Stimulated activated CD8-positive, alpha-beta memory T cell treated with anti-CD3 and anti-CD28 coated beads, Interleukin-2, amount 100 ng/mL, for 48 hours (primary cell): ENCODE measurements at places on chromosomes 12 and 14.

GRCh38 chr14:50360851-50361250, 35.8 kb downstream of the CDKL1 start:
- no peak for DNase-seq

GRCh38 chr14:63745858-63746425, 18.1 kb upstream of the SGPP1 start:
- no peak for DNase-seq

DNA sequence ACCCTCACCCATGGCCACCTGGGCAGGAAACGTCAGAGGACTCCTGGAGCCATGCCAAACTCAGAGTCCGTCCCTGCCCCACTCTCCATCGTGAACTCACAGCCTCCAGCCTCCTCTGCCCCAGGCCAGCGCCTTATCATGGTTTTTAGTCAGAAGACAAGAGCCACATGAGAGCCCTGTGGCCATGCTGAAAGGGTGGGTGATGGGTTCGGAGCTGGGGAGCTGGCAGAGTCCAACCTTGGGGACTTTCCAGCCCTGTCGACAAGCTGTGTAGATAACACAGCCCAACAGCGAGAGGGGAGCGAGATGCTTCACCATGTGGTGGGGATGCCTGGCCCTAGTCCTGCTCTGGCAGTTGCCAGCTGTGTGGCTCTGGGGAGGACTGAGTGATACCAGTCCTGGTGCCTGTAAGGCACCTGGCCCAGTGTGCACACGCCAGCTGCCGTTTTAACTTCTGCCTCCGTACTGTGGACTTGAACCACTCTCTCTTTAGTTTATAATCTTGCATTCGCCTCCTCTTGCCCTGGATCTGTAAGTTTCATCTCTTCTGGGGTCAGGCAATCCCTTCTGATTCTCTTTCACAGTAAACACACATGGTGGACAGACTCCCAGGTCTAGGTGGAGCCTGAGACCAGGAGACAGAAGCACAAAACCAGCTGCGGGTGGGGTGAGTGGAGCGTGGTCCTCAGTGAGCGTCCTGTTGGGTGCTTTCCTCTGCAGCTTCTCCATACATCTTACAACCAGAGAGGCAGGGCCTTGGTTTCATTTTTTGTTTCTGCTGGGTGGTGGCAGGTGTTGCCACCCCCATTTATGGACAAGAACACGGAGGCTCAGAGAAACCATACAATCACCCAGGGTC, 55.3 kb downstream of the RIN3 start:
- no peak for DNase-seq

- DNase-seq = no peak
Observed at GRCh38 chr12:132021031-132021871, 71.5 kb downstream of the EP400 start.

- no peak for DNase-seq
Observed at GRCh38 chr12:55997535-55997859, 421 bp downstream of the SUOX start.

- no peak for DNase-seq
Observed at GRCh38 chr12:92259696-92260251, 114.1 kb upstream of the BTG1 start.

GRCh38 chr12:601976-602699, 61.1 kb downstream of the NINJ2 start:
- no peak for DNase-seq

DNA sequence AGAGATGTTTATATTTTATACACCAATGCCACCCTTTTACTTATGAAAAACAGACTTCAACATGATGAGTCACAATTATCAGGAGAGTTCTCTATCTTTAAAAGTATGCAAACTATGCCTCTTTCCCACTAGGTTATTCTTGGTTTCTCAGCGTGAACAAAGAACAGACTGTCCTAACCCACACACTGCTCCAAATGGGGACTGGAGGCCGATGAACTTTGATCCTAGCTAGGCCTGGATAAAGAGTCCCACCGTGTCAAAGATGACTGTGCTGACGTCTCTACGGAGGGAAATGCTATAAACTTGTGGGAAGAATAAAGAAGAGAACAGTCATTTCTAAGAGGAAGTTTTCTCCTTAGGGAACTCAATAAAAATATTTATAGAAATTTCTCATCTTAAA, 160.1 kb downstream of the EPS8 start:
- no peak for DNase-seq

- no peak for DNase-seq
Observed at GRCh38 chr14:104360501-104360900, 219.1 kb upstream of the C14orf180 start.

DNA sequence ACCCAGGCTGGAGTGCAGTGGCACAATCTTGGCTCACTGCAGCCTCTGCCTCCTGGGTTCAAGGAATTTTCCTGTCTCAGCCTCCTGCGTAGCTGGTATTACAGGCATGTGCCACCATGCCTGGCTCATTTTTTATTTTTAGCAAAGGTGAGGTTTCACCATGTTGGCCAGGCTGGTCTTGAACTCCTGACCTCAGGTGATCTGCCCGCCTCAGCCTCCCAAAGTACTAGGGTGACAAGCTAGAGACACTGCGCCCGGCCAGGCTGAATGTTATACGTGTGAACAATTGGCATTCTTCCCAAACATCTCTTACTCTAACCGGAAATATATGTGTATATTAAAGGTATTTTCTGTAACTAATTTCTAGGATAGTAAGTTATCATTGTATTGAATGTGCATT, 13.2 kb upstream of the LIMA1 start:
- DNase-seq = no peak

DNA sequence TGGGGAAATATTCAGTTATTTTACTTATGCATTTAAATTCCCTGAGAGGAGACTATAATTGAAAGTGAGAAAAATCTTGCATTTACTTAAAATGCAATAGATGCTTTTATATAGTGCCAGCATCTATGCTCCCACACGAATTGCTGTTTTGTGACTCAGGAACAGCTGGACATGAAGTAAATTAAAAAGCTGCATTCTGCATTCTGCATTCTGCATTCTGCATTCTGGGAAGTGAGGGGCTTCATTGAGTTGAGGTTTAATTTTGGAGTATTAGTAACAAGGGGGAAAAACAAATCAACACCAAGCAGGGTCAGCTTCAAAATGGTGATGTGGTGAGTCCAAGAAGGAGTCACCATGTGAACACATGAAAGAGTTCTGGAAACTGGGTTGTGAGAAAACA, 101.2 kb downstream of the C12orf50 start:
- DNase-seq = no peak

GRCh38 chr12:45933504-45933903, 56.9 kb downstream of the SCAF11 start:
- no peak for DNase-seq

- no peak for DNase-seq
Observed at GRCh38 chr12:88904705-88905104, 324.4 kb upstream of the KITLG start.

DNA sequence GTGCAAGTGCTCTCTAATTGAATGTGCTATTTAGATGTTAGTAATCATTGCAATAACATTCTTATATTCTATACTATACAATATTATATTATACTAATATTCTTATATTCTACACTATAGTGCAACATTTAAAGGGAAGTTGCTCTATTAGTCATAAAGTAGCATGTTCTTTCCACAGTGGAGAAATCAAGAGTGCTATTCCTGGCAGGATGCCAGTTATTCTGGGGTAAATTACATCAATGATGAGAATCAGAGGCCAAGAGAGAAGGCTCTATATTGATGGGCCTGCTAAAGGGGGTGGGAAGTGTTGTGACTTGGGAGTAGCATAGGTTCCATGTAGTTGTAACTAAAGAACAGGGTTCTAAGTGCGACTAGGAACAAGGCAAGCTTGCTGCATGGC, 121.5 kb downstream of the SLC15A5 start:
- no peak for DNase-seq

DNA sequence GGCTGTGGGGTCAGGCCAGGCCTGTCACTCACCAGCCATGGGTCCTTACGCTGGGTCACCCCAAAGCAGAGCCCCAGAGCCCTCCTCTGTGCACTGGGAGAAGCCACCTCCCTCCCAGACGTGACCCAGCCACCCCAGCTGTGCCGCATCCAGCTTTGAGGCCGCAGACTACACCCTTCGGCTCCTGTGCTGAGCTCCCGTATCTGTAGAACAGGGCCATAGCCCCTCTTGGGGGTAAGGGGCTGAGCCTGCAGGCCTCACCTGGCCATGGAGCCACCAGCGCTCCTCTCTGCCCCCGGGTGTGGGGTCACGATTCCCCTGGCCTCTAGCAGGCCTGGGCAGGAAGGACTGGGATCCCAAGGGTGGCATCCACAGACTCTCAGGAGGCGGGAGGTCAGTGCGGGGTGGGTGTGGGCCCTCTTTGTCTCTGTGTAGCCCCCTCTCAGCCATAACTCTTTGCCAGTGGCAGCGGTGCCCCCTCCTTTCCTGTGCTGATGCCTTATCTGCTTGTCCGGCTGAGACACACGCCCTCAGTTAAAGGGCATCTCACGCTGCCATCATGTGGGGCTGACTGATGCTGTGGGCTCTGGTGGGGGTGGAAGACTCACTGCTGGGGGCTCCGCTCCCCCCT, 16.3 kb downstream of the ASPG start:
- no peak for DNase-seq

DNA sequence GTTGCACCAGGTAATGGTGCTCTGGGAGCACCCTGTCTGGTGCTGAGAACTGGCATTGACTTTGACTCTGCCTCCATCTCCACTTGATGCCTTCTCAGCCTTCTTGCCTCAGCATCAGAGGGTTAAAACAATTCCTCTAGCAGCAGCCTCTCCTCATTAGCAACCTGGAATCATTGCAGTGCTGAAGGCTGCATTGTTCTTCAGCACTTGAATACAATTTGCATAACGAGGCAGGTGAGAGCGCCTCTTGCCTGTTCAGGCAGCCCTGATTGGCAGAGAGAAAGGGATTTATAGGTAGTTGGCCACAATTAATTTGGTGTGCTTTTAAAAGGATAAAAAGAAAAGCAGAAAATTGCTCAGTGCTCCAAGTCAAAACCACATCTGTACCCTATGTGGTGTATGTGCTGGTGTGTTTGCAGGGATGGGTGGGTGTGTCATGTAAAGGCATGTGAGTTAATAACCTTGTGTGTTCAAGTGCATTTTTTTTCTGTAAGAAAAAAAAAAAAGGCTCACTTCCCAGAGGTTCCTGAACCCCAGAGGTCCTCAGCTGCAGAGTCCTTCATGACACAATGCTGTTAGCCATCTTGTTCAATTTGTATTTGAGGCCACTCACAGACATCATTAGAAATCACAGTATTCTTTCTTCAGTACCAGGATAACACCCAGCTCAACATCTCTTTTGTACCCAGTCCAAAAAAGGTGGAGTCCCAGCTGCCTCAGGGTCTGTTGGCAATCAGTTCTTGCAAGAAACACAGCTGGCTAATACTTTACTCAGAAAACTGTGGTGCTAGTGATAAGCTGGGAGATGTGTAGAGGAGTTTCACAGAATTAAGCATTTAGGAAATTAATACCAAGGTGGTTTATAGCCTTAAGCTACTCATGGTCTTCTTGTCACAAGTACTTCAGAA, 385.6 kb downstream of the GRIN2B start:
- no peak for DNase-seq

GRCh38 chr12:3186546-3187215, 109.5 kb downstream of the TSPAN9 start:
- DNase-seq = no peak

- no peak for DNase-seq
Observed at GRCh38 chr14:92617581-92617980, 104.0 kb downstream of the RIN3 start.

GRCh38 chr12:131012279-131013069, 58.8 kb downstream of the ADGRD1 start:
- no peak for DNase-seq

DNA sequence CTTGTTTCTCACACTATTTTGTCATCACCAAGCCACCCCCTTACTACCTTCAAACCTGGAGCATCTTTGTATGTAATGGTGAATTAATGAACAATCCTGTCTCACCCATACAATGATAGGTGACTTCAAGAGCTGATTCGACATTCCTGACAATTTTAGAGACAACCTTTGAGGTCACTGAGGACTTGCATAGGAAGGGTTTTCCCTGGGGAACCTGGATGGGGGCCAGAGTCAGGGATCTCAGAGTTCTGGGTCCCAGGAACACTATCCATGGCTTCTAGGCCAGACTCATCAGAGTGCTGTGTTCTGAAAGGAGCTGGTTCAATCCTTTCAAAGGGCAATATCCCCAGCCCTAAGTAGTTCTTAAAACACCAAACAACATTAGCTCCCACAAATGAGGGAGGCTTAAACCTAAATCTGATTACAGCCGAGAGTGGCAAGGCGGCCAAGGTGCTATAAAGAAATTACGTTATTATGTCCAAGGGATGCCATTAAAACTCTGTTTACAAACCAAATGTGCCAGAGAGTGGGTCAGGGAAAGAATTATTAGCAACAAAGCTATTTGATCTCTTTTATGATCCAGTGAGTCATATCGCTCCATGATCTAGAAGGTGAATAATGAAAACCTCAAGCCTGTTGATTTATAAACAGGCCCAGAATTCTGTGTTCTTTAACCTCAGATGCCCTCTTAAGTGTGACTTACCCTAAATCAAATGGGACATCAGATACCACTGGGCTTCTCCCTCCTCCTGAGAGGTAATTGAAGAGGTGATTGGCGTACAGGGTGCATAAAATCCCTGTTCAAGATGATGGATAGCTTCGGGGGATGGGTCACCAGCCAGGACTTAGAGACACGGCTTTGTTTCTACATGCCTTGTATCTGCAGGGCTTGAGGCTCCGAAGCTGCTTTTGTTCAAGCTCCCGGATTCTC, 230.2 kb upstream of the TBX3 start:
- no peak for DNase-seq

- DNase-seq = no peak
Observed at GRCh38 chr12:84128117-84128991, 784.2 kb downstream of the SLC6A15 start.

DNA sequence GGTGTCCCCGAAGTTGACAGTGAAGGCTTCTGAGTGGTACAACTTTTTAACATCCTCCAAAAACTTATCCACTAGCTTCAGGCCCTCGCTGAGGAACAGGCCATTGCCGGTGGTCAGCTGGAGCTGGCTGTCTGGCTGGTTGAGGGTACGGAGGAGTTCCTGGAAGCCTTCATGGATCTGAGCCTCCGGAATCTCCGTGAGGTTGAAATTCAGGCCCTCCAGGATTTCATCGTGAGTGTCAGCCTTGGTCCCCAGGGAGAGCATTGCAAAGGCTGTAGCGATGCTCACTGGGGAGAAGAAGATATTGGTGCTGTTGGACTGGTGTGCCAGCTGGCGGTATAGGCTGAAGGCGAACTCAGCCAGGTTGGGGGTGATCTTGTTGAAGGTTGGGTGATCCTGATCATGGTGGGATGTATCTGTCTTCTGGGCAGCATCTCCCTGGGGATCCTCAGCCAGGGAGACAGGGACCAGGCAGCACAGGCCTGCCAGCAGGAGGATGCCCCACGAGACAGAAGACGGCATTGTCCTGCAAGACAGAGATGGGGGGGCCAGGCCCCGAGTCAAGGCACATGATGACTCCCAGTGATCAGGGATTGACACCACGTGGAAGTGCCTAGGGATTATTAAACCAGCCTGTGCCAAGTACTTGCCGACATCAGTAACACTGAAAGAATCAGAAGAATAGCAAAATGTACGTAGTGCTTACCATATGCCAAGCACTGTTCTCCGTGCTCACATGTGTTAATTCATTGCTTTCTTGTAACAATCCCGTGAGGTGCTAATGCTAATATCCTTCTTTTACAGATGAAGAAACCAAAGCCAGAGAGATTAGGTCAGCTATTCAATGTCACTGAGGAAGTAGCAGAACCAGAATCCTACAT, 5.4 kb downstream of the SERPINA1 start:
- no peak for DNase-seq
